T-cell (primary cell): ENCODE measurements at places on chromosomes 3 and 15. TPM values are rescaled to one million over a fixed set of nuclear protein-coding genes. Genes with fewer than 3 reads are reported as not detected.

RASGRP1 gene
- total RNA-seq = 148 TPM

ZIC1 gene
- total RNA-seq = not detected

DNA sequence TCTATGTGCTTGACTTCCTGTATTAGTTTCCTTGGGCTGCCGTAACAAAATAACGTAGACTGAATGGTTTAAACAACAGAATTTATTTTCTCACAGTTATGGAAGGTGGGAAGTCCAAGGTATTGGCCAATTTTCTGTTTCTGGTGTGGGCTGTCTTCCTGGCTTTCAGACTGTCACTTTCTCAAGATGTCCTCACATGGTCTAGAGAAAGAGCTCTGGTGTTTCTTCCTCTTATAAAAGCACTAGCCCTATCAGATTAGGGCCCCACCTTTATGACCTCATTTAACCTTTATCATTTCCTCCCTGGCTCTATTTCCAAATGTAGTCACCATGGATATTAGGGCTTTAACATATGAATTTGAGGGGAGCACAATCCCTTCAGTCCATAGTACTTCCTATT lies 54.6 kb downstream of the SPRED1 start:
- H3K27me3 ChIP-seq = no peaks in the 10 kb centered on the region
- no peak overlapping the region for H3K27ac ChIP-seq
- no peak for DNase-seq
- no peaks in the 10 kb centered on the region for H3K36me3 ChIP-seq

DNA sequence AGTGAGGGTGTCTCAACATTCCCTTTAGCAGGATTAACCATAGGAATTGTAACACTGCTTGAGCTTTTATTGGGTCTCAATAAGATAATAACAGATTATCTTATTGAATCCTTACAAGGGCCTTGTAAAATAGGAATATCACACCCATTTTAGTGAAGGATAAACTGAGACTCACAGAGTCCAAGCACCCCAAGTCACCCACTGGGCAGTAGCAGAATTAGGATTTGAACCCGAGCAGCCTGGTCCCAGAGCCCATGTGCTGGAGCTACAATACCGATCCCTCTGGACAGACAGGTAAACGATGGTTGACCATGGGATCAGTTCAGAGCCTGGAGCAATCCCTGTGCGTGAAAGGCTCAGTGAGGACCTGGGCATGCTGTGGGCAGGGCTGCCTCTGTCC lies 56.3 kb upstream of the MRPS22 start:
- no peaks in the 10 kb centered on the region for H3K27me3 ChIP-seq
- H3K27ac ChIP-seq = no peak overlapping the region
- no peaks in the 10 kb centered on the region for H3K4me1 ChIP-seq
- H3K4me3 ChIP-seq = no peak overlapping the region
- DNase-seq = no peak
- H3K36me3 ChIP-seq = no peaks in the 10 kb centered on the region

DNA sequence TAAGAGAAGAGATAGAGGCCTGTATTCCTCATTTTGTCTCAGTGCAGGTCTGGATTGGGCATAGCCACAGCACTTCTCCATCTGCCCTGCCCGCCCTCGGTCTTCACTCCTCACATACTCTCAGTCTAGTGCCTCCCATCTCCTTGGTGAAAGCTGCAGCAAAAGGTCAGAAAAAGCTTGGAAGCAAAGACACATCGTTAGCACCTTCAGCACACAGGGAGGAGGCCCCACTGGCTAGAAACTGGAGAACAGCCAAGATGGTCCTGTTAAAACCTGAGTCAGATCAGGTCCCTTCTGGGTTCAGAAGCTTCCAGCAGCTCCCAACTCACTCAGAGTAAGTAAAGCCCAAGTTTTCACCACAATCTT lies 1.6 kb upstream of the KLF15 start:
- H3K27me3 ChIP-seq = peaks cover 65% of the 10 kb centered on the region
- H3K36me3 ChIP-seq = no peaks in the 10 kb centered on the region
- no peak for DNase-seq
- peaks cover 22% of the 10 kb centered on the region for H3K4me1 ChIP-seq

- no peak overlapping the region for H3K27ac ChIP-seq
- H3K27me3 ChIP-seq = no peaks in the 10 kb centered on the region
- no peak overlapping the region for H3K4me3 ChIP-seq
- H3K36me3 ChIP-seq = peaks cover 69% of the 10 kb centered on the region
Observed at GRCh38 chr15:64855205-64855975, 13.7 kb downstream of the PLEKHO2 start.

GRCh38 chr3:134197681-134198261 lies 52.9 kb downstream of the RYK start:
- H3K27me3 ChIP-seq = no peaks in the 10 kb centered on the region
- H3K36me3 ChIP-seq = peaks cover 4% of the 10 kb centered on the region
- no peak for DNase-seq
- H3K4me1 ChIP-seq = no peaks in the 10 kb centered on the region
- no peak overlapping the region for H3K4me3 ChIP-seq

- H3K4me3 ChIP-seq = no peak overlapping the region
- peaks cover 77% of the 10 kb centered on the region for H3K4me1 ChIP-seq
- no peaks in the 10 kb centered on the region for H3K27me3 ChIP-seq
- peaks cover 24% of the 10 kb centered on the region for H3K36me3 ChIP-seq
- no peak for DNase-seq
Observed at GRCh38 chr3:45954306-45954705, 11.0 kb downstream of the CXCR6 start.
